OCI-M1 (cell line): ENCODE measurements at places on chromosomes 1 and 21.

- DNase-seq: no peak
Measured at GRCh38 chr1:209526137-209526536, 57.4 kb upstream of the CAMK1G start.

- no peak for DNase-seq
Measured at GRCh38 chr1:66383611-66384010, 150.3 kb upstream of the SGIP1 start.

DNA sequence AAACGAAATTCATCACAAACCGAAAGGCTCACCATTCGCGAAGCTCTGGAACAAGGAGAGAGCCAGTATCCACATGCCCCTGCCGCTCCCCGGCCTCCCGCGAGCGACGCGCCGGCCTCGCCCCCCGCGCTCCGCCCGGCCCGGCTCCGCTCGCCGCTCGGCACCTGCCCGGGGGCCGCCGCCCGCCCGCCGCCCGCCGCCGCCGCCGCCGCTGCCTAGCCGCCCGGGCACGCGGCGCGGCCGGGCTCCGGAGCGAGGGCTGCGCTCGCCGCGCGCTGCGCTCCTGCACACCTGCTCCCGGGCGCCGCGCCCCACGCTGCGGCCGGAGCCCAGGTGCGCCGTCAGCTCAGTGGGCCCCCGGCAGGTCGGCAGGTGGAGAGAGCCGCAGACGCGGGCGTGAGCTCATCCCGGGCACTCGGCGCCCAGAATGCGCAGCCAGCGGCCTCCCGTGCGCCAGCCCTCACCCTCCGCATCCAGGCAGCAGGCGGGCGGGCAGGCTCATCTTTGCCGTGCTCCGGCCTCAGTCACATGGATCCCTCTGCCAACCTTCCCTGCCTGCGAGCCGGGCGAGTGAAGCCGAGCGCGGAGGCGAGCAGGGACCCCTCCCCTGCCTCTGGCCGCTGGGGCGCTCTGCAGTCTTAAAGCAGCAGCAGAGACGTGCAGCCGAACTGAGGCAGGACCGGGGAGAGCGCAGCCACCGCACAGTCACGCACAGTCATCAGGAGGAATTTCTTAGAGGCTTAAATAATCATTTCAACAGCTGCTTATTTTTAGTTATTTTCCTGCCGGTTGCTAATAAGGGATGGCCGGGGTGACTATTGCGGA, at the start of gene DSCAM:
Gene DSCAM, minus strand, starts transcription at position 572 of the 825 bp plus-strand sequence. Its CDS starts 497 bp downstream, at position 75.
- no peak for DNase-seq

DNA sequence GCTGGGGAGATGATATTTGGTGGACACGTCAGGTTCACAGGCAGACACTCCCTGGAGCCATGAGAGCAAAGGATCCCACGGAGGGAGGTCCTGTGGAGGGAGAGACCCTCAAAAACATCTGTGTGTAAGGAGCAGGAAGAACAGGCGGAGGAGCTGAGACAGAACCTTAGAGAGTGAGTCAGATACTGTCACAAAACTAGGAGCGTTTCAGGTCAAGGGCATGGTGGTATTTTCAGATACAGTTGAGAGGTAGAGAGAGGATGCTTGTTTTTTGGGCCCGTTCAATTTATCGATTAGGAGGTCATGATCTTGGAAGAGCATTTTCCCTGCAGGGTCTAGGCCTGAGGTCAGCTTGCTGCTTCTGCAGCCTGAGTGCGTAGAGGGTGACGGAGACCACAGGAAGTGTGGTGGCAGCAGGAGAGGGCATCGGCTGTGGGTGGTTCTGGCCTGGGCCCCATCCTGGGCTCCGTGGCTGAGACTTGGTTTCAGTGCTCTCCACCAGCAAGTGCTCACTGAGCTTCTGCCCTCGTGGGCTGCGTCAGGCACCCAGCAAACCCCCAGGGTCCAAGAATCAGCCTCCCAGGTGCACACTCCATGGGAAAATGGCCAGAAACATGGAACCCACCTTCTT, 39.9 kb downstream of the SPSB1 start:
- no peak for DNase-seq

DNA sequence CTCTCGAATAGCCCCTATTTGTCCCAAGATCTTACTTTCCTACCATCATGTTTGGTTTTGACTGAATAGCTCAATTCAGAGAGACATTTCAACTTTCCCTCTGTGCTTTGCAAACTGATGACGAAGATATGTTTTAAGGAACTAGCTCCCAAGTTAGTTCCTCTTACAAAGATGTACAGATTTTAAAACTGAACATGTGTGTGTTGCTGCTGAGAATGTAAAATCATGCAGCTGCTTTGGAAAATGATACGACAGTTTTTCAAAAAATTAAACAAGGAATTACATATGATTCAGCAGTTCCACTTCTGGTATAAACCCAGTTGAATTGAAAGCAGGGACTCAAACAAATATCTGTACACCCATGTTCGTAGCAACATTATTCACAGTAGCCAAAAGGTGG, 33.6 kb downstream of the KIF26B start:
- DNase-seq: peak; percentile 67

DNA sequence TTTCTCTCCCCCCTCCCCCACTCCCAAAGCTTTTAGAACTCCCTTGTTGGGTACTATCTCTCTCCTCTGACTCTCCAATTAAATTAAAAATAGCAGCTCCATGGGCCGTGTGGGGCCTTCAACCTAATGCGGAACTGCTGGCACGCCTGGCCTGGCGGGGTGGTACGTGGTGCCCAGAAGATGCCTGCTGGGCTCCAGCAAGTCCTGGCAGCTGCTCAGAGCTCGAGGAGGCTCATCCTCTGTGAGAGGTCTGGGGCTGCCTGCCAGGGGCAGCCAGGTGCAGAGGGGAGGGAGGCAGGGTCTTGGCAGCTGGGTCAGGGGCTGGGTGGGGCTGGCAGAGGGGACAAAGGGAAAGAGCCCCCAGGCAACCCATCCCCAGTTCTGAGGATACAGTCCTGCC, 74.4 kb downstream of the ACTL8 start:
- no peak for DNase-seq

DNA sequence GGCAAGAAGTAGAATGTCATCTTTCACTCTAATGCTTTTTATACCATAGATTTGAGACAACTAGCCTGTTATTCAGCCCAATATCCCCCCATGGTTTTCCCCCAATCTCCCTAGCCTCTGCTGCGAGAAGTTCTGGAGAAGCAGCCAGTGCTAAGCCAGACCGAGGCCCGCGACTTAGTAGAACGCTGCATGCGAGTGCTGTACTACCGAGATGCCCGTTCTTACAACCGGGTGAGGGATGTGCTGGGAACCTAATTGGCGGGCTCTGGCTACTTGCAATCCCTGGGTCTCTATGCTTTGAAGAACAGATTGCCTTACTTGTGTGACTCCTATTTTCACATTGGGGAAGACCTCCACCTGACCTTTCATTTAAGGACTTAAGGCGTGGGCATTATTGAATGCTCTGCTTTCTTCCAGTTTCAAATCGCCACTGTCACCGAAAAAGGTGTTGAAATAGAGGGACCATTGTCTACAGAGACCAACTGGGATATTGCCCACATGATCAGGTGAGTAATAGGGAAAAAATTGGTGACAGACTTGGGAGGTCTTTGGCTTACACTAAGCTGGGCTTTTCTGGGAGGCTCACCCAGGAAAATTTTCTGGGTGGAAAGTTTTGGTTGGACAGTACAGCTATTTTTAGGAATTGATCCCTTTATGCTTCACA, 1.9 kb downstream of the PSMB4 start:
- DNase-seq: no peak

DNA sequence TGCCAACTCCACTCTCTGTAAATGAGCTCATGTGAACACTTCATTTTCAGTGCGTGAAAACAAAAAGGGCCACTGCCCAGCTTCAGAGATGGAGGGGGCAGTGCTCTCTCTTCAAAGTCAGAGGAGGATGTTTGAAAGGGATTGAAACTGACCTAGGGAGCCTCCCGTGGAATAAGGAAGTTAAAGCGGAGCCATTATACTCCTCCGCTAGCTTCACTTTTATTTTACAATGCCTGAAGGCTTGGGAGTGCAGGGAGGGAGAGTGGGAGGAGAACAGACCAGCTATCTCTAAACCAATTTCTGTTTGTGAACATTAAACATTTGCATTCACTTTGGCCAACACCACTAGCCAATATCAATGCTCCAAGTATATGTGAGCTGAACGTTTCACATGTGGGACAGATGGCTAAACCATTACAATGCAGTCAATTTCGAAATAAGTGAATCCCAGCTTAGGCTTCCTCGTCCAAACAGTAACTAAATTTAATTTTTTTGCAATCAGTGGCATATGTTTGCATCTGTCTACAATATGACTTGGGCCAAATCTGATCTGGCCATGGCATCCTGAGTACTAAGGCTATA, 126.9 kb downstream of the ESRRG start:
- DNase-seq: peak; percentile 47

GRCh38 chr1:66214901-66215300, 319.1 kb upstream of the SGIP1 start:
- no peak for DNase-seq

GRCh38 chr1:148162363-148162762, 10.3 kb upstream of the NBPF11 start:
- DNase-seq: no peak

- DNase-seq: no peak
Measured at GRCh38 chr1:68538941-68539340, 42.1 kb upstream of the DEPDC1 start.

DNA sequence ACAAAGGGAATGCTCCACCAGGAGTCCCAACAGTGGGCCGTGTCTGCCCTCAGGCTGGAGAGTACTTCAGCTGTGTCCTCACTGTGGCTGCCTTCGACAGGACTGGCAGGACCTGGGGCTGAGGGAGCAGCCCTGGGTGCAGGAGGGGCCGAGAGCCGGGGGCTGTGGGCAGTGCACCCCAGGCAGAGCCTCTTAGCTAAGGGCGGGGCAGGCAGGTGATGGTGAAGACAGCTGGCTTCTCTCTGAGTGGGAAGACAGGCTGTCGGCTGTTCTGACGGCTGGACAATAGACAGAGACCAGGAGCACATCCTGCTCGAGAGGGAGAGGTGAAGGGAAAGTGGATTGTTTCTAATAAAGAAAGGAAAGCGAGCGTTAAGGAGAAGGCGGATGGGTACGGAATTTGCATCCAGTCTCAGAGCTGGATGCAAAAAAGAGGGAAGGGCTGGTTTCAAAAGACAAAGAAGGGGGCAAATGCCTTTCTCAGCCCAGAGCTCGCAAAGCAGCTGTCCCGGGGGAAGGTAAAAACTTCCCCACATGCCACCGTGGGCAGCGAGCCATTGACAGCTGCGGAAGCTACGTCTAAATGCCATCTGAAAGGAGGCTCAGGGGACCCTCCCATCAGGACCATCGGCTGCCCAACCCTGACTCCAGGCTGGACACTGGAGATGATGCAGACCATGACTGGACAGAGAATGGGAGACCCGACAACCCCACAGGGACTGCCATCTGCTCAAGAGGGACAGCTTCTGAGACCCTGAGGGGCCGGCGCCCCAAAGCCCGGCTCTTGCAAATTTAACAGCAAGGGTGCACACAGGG, 92.0 kb downstream of the STUM start:
- no peak for DNase-seq

DNA sequence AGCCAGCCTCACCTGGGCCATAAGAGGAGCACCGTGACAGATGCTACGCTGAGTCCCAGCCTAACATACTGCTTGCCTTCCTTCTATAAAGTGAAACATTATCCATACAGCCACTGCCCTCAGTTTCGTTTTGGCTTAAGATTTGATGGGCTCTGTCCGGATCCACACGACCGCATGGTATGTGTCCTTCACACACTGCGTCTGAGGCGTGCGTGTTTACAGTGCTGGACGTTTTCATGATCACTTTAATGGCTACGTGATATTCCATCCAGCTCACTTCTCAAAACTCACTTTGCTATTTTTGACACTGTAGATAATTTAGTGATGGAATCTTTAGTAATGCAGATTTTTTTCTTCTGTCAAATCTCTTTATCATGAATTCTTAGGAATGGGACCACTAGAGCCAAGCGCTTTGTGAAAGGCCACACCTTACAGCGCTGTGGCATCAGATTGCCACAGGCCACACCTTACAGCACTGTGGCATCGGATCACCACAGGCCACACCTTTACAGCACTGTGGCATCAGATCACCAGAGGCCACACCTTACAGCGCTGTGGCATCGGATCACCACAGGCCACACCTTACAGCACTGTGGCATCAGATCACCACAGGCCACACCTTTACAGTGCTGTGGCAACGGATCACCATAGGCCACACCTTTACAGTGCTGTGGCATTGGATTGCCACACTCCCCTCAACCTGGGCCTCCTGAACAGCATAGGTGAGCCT, 47.1 kb downstream of the PRDM15 start:
- no peak for DNase-seq

DNA sequence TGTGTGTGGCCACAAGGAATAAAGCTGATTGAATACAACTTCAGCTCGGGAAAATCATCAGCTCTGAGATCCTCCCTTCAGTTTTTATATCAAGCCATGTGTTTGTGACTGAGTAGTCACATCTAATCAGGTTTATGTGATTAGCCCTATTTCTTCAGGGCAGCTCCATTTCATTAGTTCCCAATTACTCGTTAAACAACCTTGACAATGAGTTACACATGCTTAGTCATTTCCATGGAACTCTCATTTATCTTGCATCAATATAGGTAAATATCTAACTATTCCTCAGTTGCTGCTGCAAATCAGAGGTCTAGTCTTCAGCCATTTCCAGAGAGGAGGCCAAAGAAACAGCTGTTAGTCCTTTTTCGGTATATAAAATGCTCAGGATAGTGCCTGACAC, 16.3 kb downstream of the CRB1 start:
- DNase-seq: no peak

- no peak for DNase-seq
Measured at GRCh38 chr21:43373362-43374227, 53.3 kb downstream of the SIK1 start.

DNA sequence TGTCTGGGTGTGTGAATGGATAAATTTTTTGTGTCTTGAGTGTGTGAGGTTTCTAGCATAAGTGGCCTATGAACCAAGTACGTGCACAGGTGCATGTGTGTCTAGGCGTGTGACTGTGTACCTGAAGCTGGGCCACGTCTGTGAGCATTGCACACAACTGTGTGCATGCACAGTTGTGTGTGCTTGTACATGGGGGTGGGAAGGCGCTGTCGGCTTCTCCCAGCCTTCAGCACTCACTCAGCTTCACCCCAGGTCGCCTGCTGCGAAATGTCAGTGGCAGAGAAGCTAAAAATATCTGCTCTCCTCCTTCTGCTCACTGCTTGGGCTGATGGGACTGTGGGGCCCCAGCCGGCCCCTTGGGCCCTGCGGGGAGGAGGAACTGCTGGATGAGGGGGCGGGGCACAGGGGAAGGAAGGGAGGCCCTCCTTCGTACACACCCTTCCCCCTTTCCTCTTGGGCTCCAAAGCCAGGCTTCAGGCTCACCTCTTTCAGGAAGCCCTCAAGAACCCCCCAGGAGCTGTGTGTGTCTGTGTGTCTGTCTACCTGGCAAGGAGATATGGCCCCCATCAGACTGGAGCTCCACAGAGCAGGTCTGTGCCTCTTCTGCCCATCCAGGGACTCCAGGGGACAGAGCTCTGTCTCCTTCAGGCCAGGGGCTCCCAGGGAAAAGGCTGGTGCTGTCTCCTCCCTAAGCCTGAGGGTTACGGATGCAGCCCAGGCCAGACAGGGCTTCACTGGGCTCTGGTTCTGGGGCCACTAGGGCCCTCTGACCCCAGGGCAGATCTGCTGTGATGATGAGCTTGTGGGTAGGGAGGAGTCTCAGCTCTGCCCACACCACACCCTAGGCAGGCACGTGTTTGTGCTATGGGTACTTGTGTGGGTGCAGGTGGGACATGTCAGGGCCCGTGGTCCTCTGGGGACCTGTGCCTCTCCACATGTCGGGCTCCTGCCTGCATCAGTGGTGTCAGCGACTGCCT, 35.6 kb upstream of the WASF2 start:
- DNase-seq: peak; percentile 92

GRCh38 chr1:147648933-147649332, 21.4 kb downstream of the ACP6 start:
- no peak for DNase-seq
